ENCODE measurements at places on chromosomes 12 and 14. TPM values are rescaled to one million over a fixed set of nuclear protein-coding genes. Genes with fewer than 3 reads are reported as not detected.

The ITGB7 gene
- not detected for total RNA-seq

The HOXC12 gene
- not detected for total RNA-seq

The PCBP2 gene
- 538 TPM for total RNA-seq

The SRRM4 gene
- not detected for total RNA-seq

The BICDL1 gene
- total RNA-seq = under 0.01 TPM

The C14orf39 gene
- total RNA-seq = 0.78 TPM

The MIP gene
- not detected for total RNA-seq

The WDR20 gene
- 11.4 TPM for total RNA-seq

The PZP gene
- under 0.01 TPM for total RNA-seq

The OR4Q3 gene
- total RNA-seq = not detected

The TEX52 gene
- not detected for total RNA-seq

The C12orf60 gene
- total RNA-seq = 2.1 TPM

The IL31 gene
- not detected for total RNA-seq

The GPRC5D gene
- total RNA-seq = not detected

The PDE3A gene
- total RNA-seq = 3.6 TPM

The KRT6C gene
- total RNA-seq = not detected

The FLRT2 gene
- total RNA-seq = 12.1 TPM

The TNFAIP2 gene
- total RNA-seq = 28.7 TPM

The KCNC2 gene
- total RNA-seq = not detected

The TOMM20L gene
- not detected for total RNA-seq

The HOXC10 gene
- total RNA-seq = not detected

The SLC2A3 gene
- total RNA-seq = 123 TPM

The LRRC10 gene
- total RNA-seq = not detected

The BTG1 gene
- 29.5 TPM for total RNA-seq

The RAB21 gene
- 7.2 TPM for total RNA-seq

The BBOF1 gene
- total RNA-seq = 5.7 TPM

The ABCC9 gene
- 1.6 TPM for total RNA-seq

The CLEC2B gene
- total RNA-seq = 9.8 TPM

The RPS6KL1 gene
- total RNA-seq = 2.1 TPM

The ST8SIA1 gene
- total RNA-seq = under 0.01 TPM

The NYNRIN gene
- 33.2 TPM for total RNA-seq

The NELL2 gene
- not detected for total RNA-seq

The CMKLR1 gene
- total RNA-seq = 0.13 TPM
